ENCODE measurements at places on chromosomes 5 and 9. TPM values are rescaled to one million over a fixed set of nuclear protein-coding genes. Genes with fewer than 3 reads are reported as not detected.

DNA sequence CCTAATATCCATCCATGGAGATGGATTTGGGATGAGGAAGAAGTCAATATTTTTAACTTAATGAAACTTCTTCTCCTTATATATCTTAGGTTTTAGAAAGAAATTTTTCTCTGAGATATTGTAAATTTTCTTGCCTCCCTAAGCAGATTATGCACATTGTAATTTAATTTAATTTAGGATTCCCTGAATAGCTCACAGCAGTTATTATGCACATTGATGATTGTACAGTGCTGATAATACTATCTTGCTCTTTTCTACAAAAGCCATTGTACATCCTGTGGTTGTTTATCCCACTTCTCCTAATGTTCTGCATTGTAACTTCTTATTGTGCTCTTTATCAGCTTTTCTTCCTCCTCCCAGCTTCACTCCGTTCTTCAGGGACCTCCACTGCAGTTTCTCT lies 410.4 kb upstream of the WWC1 start:
- no peak for DNase-seq

DNA sequence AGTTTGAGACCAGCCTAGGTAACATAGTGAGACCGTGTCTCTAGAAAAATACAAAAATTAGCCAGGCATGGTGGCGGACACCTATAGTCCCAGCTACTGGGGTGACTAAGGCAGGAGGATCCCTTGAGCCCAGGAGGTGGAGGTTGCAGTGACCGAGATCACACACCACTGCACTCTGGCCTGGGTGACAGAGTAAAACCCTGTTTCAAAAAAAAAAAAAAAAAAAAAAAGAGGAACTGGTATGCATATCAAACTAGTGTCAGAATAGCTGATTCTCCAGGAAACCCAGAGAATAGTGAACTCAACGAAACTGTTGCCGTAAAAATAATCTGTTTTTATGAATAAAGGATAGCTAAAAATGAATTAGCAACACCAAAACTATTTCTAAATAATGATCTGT lies 126.6 kb upstream of the BASP1 start:
- DNase-seq, result no peak

- peak; percentile 11 for DNase-seq
Measured at GRCh38 chr9:79254900-79255650, 316.7 kb upstream of the TLE4 start.

DNA sequence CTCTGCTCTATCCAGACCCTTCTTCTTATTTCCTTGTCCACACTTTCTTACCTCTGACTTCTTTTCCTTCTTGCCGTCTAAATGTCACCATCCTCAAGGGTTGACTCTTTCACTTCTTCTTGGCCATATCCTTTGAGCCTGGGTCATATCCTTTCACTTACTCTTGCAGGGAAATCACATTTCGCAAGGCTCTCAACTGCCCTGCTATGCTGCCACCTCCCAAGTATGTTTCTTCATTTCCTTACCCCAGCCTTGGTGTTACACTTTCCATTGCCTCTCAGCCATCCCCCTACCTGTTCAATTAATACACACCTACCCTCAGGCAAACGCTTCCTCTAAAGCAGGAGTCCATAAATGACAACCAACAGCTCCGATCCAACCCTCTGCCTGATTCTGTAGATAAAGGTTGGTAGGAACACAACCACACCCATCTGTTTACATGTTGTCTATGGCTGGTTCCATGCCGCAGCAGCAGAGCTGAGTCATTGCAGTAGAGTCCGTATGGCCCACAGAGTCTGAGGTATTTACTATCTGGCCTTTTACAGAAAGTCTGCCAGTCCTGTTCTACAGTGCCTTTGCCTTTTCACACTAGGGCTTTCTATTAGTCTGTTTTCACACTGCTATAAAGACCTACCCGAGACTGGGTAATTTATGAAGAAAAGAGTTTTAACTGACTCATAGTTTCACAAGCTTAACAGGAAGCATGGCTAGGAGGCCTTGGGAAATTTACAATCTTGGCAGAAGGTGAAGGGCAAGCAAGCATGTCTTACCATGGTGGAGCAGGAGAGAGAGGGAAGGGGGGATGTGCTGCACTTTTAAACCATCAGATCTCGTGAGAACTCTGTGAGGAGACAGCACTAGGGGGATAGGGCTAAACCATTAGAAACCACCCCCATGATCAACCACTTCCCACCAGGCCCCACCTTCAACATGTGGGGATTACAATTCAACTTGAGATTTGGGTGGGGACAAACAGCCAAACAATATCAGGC lies 97.9 kb downstream of the SV2C start:
- no peak for DNase-seq

DNA sequence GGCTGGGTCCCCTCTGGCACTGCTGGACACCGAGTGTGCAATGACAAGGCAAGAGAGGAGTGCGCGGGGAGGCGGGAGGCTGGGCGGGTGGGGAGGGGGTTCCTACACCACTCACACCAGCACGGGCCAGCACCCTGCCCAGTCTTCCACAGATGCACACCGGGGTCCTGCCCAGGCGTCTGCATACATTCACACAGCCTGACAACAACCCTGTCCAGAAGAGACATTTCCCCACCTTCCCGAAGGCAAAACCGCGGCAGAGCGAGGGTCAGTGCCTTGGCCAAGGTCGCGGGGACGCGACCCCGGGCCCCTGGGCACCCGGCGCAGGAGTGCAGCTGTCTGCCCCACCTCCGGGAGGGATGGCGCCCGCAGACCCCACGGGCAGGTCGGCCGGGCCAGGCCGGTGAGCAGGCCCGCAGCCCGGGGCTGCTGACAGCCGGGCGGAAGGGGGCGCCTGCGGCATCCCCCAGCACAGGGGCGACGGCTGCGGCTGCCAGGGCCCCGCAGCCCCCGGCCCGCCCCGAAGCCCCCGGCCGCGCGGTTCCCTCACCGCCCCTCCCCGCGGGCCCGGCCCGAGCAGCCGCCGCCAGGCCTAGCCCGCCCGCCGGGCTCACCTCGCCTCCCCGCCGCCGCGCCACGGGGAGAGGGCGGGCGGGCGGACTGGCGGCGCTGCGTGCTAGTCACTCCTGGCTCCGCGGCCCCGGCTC lies 496 bp downstream of the MAPK9 start:
- DNase-seq, result peak; percentile 27

DNA sequence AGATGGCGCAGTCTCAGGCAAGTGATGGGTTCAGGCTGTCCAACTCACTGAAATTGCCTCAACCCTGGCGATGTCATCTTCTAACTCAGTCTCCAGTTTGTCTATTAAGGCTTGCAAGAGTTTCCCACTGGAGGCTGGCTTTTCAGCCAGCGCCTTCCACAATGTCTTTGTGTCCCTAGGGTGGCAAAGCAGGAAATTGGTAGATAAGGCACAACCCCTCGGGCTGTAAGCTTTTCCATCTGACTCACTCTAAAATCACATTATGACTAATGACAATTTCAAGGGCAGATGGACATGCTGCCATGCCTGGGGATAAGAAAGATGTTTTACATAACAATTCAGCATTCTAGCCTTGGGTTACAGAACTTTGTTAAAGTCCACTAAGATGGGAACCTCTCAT lies 61.9 kb downstream of the MROH2B start:
- no peak for DNase-seq

- no peak for DNase-seq
Measured at GRCh38 chr9:86842573-86842972, 104.7 kb downstream of the GAS1 start.

DNA sequence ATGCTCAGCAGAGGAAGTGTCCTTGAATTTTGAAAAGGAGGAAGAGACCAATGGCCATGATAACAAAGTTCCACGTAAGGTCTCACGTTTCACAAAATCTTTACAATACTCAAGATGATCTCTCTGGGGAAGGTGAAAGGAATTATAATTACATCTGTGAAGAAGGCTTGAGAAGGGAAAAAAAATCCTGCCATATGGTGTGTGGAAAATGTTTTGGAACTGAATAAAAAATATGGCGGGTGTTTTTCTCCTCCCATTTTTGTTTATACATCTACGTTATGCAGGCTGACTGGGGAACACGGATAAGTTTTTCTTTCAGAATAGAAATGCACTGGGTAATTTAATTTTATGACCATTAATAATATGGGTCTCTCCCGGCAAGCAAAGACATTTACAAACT lies 425.6 kb upstream of the BRINP1 start:
- DNase-seq, result no peak

GRCh38 chr5:122141751-122142150 lies 12.4 kb downstream of the ZNF474 start:
- no peak for DNase-seq

Gene GABRA6
- under 0.01 TPM for total RNA-seq

Gene SOHLH1
- not detected for total RNA-seq
